ENCODE measurements at places on chromosomes 6 and 20.

GRCh38 chr6:4894049-4894448, 109.8 kb downstream of the RPP40 start:
- no peak for DNase-seq

DNA sequence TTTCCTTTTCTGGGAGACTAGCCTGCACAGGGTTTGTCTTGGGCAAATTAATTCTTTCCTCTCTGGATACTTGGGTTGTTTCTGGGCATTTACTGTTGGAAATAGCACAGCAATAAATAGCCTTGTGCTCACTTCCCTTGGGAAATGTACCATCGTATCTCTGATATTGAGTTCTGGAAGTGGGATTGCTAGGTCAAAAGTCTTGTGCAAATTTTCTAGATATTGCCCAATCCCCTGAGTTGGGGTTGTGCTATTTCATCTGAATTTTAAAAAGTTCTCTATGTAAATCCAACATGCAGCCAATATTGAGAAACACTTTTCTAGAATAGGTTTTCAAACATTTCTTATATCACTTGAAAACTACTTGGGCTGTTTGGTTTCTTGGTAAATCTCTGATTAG, 64.0 kb upstream of the ELOVL5 start:
- no peak for DNase-seq

- no peak for DNase-seq
Measured at GRCh38 chr6:17179530-17180073, 77.8 kb downstream of the STMND1 start.

DNA sequence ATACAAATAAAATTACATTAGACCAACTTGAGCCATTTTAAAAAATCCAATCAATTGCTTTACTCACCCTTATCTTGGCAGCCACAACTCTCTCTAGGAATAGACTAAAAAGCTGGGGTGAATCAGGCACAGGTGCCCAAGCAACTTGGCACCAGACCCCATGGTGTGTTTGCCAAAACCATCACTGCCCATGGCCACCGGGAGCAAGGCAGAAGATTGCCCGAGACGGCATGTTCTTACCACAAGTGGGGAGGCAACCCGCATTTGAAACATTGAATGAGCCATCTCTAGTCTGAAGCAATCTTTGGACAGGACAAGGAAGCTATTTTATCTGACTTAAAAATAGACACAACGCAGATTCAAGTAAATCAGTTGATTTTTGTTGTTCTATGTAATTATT, 69.0 kb downstream of the SMLR1 start:
- no peak for DNase-seq

- DNase-seq = no peak
Measured at GRCh38 chr20:22455259-22455658, 129.1 kb downstream of the FOXA2 start.

GRCh38 chr20:35319192-35319870, 27.1 kb upstream of the FAM83C start:
- DNase-seq = no peak

GRCh38 chr6:72657407-72658197, 35.7 kb downstream of the KCNQ5 start:
- DNase-seq = no peak

DNA sequence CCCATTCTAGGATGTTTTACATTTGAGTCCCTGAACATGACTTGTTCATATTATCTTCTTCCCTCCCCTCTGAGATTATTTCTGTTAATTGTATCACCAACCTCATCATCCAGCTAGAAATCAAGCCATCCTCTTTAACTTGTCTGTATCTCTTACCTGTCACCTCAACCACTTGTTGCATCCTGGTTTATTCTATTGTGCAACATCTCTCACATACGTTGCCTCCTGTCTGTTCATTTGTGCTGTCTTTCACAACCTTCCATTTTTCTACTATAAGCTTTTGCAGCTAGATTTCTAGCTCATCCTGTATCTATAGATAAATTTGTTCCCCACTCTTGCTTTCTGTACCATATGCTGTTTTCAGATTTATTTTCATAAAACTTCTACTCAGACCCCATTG, 183.7 kb downstream of the MCHR2 start:
- no peak for DNase-seq

GRCh38 chr20:35619196-35620095, 3.8 kb downstream of the SPAG4 start:
- DNase-seq = no peak

DNA sequence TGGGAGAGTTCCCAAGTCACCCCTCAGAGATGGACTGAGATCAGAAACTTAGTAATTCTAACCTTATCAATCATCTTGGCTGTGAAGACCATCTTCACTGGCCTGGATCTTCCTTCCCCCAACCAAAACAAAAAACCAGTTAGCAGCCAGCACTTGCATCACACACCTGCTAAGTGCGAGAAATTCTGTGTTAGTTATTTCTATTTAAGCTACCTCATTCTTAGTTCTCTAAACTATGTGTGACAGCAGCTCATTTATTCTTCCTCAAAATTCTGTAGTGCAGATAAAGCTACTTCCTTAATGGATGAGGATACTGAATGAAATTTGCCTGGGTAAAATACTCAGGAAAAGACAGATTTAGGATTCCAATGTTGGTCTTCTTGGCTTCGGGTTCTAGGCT, 18.2 kb upstream of the TAGAP start:
- DNase-seq = no peak

DNA sequence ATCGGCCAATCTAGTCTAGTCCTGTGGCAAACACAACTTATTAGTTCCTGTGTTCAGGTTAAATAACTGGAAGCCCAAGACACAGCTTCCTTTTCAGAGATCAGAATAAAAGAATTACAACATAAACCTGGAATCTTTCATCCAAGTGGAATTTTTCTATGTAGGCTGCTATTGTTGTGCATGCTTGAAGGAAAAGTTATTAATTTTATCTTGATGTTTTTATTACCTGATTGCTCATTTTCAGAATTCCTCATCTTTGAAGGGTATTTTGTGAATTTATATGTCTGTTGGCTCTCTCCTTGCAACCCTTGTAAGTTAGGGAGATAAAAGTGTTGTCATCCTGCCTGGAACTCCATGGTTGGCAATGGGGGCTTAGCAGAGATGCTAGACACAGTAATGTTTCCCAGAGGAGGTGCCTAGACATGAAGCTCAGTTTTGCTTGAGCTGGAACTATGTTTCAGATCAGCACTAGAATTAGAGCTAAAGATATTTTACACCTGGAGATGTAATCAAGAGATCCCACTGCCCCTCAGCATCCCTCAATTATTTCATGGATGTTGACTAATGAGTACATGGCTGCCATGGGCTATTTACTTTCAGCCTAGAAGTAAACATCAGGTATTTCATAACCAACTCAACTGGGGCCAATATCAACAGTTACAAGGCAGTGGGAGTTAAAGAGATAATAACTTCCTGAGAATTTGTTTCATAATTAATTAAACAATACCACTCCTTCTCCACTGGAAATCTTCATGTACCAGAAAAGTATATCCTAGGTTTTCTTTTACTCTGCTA, 367.0 kb upstream of the MARCKS start:
- no peak for DNase-seq

DNA sequence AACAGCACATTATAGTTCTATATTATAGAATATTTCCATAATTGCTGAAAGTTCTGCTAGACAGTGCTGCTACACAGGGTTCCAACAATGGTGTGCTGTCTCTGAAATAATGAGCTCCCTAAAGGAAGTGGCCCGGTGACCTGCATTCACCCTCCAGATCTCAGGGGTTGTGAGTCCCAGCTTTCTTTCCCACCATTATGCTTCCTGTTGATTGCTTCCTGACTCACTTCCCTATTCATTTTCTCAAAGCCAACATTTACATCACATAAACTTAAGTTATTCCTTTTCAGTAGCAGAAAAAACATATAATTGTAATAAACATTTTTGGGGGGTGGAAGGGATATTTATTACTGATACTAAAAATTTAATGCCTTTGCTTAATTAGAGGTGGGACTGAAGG, 12.9 kb upstream of the CCN6 start:
- DNase-seq = no peak
